ENCODE measurements at places on chromosomes 12 and 14. TPM values are rescaled to one million over a fixed set of nuclear protein-coding genes. Genes with fewer than 3 reads are reported as not detected.

RNASE3 gene
- total RNA-seq, result not detected

DNA sequence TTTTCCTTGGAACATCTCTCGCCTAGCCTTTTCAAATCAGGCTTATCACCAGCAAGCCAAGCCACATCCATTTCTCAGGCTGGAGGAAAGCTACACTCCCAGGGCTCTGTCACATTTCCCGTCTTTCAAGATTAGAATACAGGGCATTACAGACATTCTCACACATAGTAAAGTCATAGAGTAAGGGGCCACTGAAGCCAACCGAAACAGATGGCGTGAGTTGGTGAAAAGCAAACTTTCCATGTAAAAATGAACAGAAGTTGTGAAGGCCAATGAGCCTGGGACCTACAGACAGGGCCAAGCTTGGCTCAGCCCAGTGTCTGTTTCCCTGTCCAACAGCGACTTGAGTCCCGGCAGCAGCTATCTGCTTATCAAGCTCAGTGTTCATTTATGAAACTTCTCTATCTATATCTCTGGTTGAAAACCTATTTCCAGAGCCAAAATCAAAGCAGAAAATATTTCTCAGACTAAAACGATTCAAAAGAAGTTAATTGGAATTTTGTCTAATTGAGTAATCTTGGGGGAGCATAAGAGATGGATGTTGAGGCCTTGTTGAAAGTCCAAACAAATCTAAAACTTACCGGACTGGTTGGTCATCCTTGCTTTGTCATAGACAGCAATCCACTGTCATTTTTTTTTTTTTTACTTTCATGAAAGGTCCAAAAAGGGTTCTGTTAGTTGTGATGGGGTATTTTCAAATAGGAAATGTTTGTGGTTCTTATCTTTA is 105.6 kb downstream of the DAAM1 start:
- H3K27me3 ChIP-seq, result no peaks in the 10 kb centered on the region
- no peak overlapping the region for H3K27ac ChIP-seq
- peaks cover 11% of the 10 kb centered on the region for H3K4me1 ChIP-seq

DNA sequence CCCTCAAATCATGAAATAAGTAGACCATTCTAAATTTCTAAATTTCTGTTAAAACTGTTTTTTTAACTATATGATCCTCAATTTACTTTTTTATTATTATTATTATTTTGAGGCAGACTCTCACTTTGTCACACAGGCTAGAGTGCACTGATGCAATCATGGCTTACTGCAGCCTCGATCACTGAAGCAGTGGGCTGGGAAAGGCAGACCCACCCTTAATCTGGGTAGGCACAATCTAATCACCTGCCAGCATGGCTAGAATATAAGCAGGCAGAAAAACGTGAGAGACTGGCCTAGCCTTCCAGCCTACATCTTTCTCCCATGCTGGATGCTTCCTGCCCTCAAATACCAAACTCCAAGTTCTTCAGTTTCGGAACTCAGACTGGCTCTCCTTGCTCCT is 2.3 kb downstream of the ERO1A start:
- no peak overlapping the region for H3K27ac ChIP-seq
- peaks cover 23% of the 10 kb centered on the region for H3K36me3 ChIP-seq
- no peaks in the 10 kb centered on the region for H3K27me3 ChIP-seq
- DNase-seq, result no peak
- peaks cover 54% of the 10 kb centered on the region for H3K4me1 ChIP-seq

PTHLH gene
- total RNA-seq, result 0.12 TPM

- H3K4me3 ChIP-seq, result peak overlapping the region; percentile 75
- peak overlapping the region; percentile 99 for H3K27ac ChIP-seq
- peaks cover 84% of the 10 kb centered on the region for H3K4me1 ChIP-seq
- peaks cover 54% of the 10 kb centered on the region for H3K36me3 ChIP-seq
- DNase-seq, result peak; percentile 85
- no peaks in the 10 kb centered on the region for H3K27me3 ChIP-seq
These were observed 57.9 kb downstream of the PPP2R5C start for GRCh38 chr14:101819251-101819990.

GRCh38 chr12:93199831-93200236 is 177.9 kb upstream of the NUDT4 start:
- no peaks in the 10 kb centered on the region for H3K4me1 ChIP-seq
- H3K4me3 ChIP-seq, result no peak overlapping the region
- no peak overlapping the region for H3K27ac ChIP-seq

GRCh38 chr12:74689071-74689655 is 151.5 kb downstream of the ATXN7L3B start:
- H3K36me3 ChIP-seq, result no peaks in the 10 kb centered on the region
- H3K27me3 ChIP-seq, result peaks cover 5% of the 10 kb centered on the region
- no peaks in the 10 kb centered on the region for H3K4me1 ChIP-seq
- no peak overlapping the region for H3K4me3 ChIP-seq

- H3K27me3 ChIP-seq, result no peaks in the 10 kb centered on the region
- H3K4me3 ChIP-seq, result no peak overlapping the region
- no peak for DNase-seq
- no peaks in the 10 kb centered on the region for H3K4me1 ChIP-seq
These were observed 29.6 kb upstream of the NAP1L1 start for GRCh38 chr12:76113800-76114757.

DNA sequence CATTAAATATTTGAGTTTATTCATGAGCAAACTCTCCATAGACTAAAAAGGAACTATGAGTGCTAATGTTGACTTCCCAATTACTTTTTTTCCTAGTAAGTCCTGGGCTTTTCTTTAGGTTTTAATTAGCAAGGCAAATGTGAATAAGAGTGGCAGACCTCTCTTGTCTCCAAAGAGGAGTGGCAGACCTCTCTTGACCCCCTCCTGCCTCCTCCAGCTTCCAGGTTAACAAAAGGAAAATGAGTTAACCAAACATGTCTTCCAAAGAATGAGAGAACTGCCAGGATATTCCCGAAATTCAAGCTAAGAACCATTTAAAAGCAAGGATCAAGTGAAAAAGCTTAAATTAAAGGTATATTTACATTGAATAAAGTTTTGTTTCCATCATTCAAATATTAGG is 253.2 kb downstream of the MDGA2 start:
- no peaks in the 10 kb centered on the region for H3K4me1 ChIP-seq
- DNase-seq, result no peak
- H3K36me3 ChIP-seq, result no peaks in the 10 kb centered on the region
- no peak overlapping the region for H3K4me3 ChIP-seq

INSM2 gene
- total RNA-seq, result not detected

SRRM4 gene
- not detected for total RNA-seq

DNA sequence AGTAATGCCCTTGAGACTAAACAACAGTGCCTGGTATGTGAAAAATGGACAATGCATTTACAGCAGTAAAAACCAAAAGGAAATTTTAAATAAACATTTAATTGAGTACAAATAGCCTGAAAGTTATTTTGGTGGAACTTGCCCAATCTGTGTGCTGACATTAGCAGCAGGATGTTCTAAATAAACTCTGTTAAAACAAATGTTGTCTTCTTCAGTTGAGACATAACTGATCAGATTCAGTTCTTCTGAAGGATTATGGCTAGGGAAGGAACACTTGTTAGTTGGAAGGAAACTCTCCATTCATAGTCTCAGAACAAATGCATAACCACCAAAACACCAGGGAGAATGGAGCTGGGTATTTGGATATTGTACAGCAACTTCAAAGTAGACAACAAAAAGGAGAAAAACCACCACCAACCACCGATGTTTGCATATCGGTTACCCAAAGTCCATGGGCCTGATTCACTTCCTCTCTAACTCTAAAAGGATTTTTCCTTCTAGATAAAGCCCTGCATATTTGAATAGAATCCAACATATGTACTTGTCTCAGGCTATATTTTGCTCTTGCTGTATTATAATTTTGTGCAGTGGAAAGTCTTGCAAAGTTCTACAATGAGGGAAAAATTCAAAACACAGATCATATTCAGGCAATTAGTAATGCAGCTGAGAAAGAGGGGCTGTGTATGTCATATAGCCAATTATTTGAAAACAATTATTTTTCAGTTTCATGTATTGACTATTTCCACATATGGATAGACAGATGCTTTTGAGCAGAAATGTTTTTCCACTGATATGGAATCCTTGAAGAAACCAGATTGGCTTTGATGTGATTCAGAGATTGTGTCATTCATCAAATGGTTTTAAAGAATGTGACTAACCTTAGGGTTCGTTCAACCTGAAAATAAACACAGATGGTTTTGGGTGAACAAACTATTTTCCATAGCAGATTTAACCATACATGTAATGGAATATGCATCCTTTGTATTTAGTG is 152.2 kb upstream of the BMP4 start:
- DNase-seq, result no peak
- no peaks in the 10 kb centered on the region for H3K36me3 ChIP-seq
- H3K4me1 ChIP-seq, result no peaks in the 10 kb centered on the region
- no peak overlapping the region for H3K4me3 ChIP-seq
- peaks cover 5% of the 10 kb centered on the region for H3K27me3 ChIP-seq

GRCh38 chr12:18895946-18896345 is 158.0 kb downstream of the CAPZA3 start:
- H3K4me1 ChIP-seq, result no peaks in the 10 kb centered on the region
- no peak overlapping the region for H3K27ac ChIP-seq
- no peak overlapping the region for H3K4me3 ChIP-seq
- DNase-seq, result no peak

- H3K27ac ChIP-seq, result no peak overlapping the region
- H3K4me1 ChIP-seq, result peaks cover 5% of the 10 kb centered on the region
- H3K36me3 ChIP-seq, result no peaks in the 10 kb centered on the region
These were observed 9.1 kb upstream of the DEGS2 start for GRCh38 chr14:100168506-100168905.

BCL2L14 gene
- total RNA-seq, result 11.5 TPM

TRHDE gene
- not detected for total RNA-seq

GRCh38 chr14:89428546-89429198 is 11.6 kb upstream of the FOXN3 start:
- H3K4me1 ChIP-seq, result peaks cover 72% of the 10 kb centered on the region
- DNase-seq, result no peak
- peak overlapping the region; percentile 67 for H3K4me3 ChIP-seq
- peak overlapping the region; percentile 88 for H3K27ac ChIP-seq
- no peaks in the 10 kb centered on the region for H3K27me3 ChIP-seq
- H3K36me3 ChIP-seq, result no peaks in the 10 kb centered on the region

MIP gene
- not detected for total RNA-seq

GRCh38 chr14:33369041-33369440 is 430.4 kb downstream of the NPAS3 start:
- no peak overlapping the region for H3K4me3 ChIP-seq
- DNase-seq, result no peak
- no peaks in the 10 kb centered on the region for H3K4me1 ChIP-seq
- no peak overlapping the region for H3K27ac ChIP-seq

GRCh38 chr12:22459838-22460490 is 84.4 kb downstream of the C2CD5 start:
- peaks cover 4% of the 10 kb centered on the region for H3K4me1 ChIP-seq
- H3K27ac ChIP-seq, result no peak overlapping the region
- no peak for DNase-seq
- H3K4me3 ChIP-seq, result no peak overlapping the region
- H3K36me3 ChIP-seq, result peaks cover 2% of the 10 kb centered on the region

RFLNA gene
- total RNA-seq, result not detected

CNOT2 gene
- total RNA-seq, result 58.4 TPM

CATSPERB gene
- 0.65 TPM for total RNA-seq

- no peak for DNase-seq
- H3K4me1 ChIP-seq, result no peaks in the 10 kb centered on the region
- H3K4me3 ChIP-seq, result no peak overlapping the region
- H3K27ac ChIP-seq, result no peak overlapping the region
- H3K27me3 ChIP-seq, result no peaks in the 10 kb centered on the region
These were observed 463.5 kb upstream of the PDE3A start for GRCh38 chr12:19904819-19905218.

DNA sequence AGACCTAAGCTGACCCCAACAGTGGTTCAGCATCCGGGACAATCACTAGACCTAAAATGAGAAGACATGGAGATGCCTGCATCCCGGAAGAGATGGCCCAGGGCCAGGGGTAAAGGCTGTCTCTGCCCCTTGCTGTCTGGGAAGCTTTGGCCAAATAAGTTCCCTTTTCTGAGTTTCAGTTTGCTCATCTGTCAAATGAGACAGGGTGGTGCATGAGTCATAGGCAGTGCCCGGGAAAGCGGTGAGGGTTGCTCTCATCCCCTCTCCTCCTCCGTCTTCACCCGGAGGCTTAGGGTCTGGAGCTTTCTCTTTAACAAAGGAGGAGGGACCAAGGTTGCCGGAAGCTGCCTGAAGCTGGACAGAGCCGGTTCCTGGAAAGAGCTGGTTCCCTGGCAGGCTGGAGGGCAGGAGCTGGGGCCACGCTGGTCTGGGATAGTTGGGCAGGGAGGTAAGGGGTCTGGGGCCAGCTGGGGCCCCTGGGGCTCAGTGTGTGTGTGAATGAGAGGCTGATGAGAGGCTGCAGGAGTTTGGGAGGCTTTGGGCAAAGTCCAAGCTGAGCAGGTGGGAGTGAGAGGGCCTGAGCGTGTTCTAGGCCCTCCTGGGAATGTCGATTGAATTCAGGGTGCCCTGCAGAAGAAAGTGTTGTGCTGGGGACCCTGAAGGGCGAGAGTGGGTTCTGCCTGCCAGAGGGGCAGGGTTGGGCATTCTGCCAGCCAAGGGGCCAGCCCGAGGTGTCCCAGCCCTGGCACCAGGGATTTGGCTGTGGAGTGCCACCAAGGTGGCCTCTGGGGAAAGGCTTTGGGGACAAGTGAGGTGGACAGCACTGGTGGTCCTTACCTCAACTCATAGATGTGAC is at the start of gene SDSL:
Gene SDSL (plus strand): TSS at position 351 of the 856 bp plus-strand sequence. CDS start 5,603 bp downstream, outside the sequence.
- H3K27ac ChIP-seq, result no peak within 1 kb of the TSS
- H3K27me3 ChIP-seq, result peaks cover 5% of the 10 kb centered on the region
- peak; percentile 67 for DNase-seq
- H3K36me3 ChIP-seq, result no peaks in the 10 kb centered on the region
- peaks cover 9% of the 10 kb centered on the region for H3K4me1 ChIP-seq

KRT6C gene
- not detected for total RNA-seq

- H3K27me3 ChIP-seq, result no peaks in the 10 kb centered on the region
- DNase-seq, result no peak
- H3K27ac ChIP-seq, result no peak overlapping the region
- no peaks in the 10 kb centered on the region for H3K36me3 ChIP-seq
- H3K4me1 ChIP-seq, result no peaks in the 10 kb centered on the region
These were observed 274.9 kb upstream of the RTL1 start for GRCh38 chr14:101178184-101179072.

GRCh38 chr12:121036810-121037326 is 2.2 kb downstream of the OASL start:
- DNase-seq, result peak; percentile 71
- H3K27ac ChIP-seq, result peak overlapping the region; percentile 89
- H3K4me1 ChIP-seq, result peaks cover 68% of the 10 kb centered on the region

ADGRD1 gene
- total RNA-seq, result 1.0 TPM

DNA sequence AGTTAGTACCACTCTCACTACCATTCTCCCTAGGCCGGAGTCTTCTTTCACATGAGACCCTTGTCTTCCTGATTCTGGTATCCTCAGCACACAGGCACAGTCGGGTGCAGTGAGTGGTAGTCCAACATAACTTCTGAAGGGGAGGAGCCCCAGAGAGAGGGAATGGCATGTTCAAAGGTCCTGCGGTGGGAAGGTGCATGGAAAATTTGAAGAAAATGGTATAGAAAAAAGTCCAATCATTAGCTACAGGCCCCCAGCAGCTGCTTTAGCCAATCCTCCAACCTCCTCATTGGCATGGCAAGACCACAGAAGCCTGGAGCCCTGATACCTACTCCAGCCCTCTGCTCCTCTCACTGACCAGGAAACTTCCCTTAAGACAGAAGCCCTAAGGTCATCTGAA is 96.6 kb downstream of the ZFP36L1 start:
- H3K36me3 ChIP-seq, result no peaks in the 10 kb centered on the region
- no peak overlapping the region for H3K27ac ChIP-seq
- peaks cover 17% of the 10 kb centered on the region for H3K4me1 ChIP-seq
- no peak overlapping the region for H3K4me3 ChIP-seq
- no peak for DNase-seq

FERMT2 gene
- 5.3 TPM for total RNA-seq
